Kidney glomerular epithelial cell (primary cell): ENCODE measurements at places on chromosomes 13 and 19.
A peak's percentile ranks its signal among the peaks of the same experiment; 100 is the strongest.

GRCh38 chr19:7925171-7925851 is 624 bp downstream of the CTXN1 start:
- peak; percentile 28 for DNase-seq

DNA sequence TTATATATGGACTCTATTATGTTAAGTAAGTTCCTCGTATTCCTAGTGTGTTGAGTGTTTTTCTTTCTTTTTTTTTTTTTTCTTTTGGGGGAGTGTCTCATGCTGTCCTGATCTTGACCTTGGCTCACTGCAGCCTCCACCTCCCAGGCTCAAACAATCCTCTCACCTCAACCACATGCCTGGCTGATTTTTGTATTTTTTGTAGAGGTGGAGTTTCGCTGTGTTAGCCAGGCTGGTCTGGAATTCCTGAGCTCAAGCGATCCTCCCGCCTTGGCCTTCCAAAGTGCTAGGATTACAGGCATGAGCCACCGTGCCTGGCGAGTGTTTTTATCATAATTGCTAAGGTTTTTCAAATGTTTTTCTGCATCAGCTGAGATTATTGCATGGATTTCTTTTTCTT is 10.7 kb upstream of the ZNF480 start:
- DNase-seq: no peak

GRCh38 chr19:39563408-39563807 is 23.4 kb upstream of the EID2 start:
- DNase-seq: peak; percentile 35

DNA sequence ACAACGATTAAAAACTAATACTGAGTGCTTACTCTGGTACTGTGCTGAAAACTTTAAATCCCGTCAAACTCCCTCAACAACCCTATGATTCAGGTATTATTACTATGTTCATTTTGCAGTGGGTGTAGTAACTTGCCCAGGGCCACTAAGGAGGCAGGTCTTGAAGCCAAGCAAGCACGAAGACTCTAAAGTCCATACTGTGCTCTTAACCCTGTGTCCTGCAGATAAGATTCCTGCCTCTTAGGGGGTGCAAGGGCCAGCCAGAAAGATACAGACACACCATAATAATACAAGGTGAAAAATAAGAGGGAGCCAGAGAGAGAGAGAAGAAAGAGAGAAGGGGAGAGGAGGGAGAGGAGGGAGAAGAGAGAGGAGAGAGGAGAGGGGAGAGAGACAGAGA is 95.5 kb downstream of the CDADC1 start:
- DNase-seq: no peak

- DNase-seq: no peak
Measured at GRCh38 chr13:85486663-85487062, 312.6 kb downstream of the SLITRK6 start.

DNA sequence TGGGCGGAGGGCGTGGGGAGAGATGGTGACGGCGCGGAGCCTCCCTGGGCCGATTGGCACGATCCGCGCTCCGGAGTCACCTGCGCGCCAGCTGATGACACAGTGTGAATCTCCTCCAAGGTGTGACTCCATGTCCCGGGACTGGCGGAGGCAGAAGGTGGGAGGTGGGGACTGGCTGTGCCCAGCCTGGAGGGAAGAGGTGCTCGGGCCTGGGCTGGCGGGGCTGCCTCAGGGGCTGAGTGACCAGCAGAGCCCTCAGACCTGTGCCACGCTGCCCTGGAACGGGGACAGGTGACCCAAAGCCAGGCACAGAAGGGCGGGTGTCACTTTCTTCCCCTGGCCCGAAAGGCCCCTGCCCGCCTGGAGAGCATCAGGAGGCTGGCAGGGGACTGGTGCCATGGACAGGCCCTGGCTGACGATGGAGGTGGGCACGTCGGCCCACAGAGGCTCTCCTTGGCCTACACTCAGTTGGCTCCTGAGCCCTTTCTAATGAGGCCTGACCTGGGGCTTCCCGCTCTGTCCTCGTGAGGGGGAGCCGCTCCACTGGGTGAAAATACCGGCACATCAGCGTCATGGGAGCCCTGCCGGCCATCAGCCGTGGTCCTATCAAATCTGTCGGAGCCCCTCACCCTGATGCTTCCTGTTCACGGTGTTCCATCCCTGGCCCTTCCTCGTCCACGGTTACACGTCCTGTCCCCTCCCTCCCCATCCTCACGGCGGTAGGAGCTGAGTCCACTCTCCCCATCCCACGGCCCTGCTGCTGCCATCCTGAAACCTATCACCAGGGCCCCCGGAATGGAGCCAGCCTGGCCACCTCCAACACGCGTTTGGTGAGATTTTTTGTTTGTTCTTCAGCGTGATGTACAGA is 75.6 kb downstream of the SPACA7 start:
- DNase-seq: no peak

GRCh38 chr19:10420444-10421239 is at the start of gene PDE4A:
TSS of gene PDE4A (plus strand) at chr19:10420538. CDS start at chr19:10420765, 227 bp downstream.
- DNase-seq: no peak

DNA sequence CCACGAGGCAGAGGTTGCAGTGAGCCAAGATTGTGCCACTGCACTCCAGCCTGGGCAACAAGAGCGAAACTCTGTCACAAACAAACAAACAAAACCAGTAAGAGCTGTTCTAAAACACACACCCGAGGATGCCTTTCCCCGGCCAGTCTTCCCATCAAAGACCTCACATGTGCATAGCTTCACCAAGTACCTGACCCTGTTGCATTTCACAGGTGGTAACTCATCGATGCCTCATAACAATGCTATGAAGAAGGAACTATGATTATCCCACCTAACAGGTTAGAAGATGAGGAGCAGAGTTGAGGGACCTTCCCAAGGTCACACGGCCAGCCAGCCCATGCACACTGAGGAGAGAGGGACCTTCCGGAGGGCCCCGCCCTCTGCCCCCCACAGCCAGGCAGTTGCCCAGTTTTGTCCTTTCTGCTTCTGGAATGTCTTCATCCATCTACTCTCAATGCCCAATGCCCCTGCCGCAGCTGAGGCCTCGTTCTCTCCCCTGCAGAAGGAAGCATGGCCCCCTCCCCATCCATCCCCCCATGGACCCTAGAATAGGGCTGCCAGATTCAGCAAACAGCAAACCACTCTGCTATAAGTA is 16.8 kb upstream of the LENG8 start:
- DNase-seq: no peak
